ENCODE measurements at places on chromosomes 1 and 21.

- DNase-seq = no peak
Observed at GRCh38 chr1:218501161-218501560, 156.0 kb downstream of the TGFB2 start.

- no peak for DNase-seq
Observed at GRCh38 chr1:231836227-231836893, 209.8 kb downstream of the DISC1 start.

GRCh38 chr1:89820422-89821321 is at the start of gene LRRC8D:
LRRC8D (plus strand) TSS chr1:89821032; CDS start chr1:89933069, 112,037 bp downstream.
- DNase-seq = no peak

DNA sequence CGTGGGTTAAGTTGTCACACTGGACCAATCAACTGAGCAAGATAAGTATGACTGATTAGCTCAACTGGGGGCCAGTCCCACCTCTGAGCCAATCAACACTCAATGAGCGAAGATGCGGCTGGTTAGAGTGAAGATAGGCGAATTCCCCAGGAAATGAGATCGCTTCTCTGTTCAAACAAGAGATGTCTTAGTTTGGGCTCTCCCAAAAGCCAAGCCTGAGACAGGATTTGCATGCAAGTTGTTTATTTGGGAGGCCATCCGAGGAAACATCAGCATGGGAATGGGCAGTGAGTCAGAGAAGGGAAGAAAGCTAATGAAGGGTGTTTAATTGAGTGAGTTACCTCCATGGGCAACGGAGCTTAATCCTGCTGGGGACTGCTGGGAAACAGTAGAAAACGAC is 4.9 kb upstream of the GJB5 start:
- DNase-seq = no peak

GRCh38 chr1:21317690-21318043 is 27.4 kb upstream of the ECE1 start:
- DNase-seq = no peak

GRCh38 chr1:187509091-187509490 is 680.3 kb downstream of the PLA2G4A start:
- no peak for DNase-seq
